CD4-positive, alpha-beta T cell treated with Interleukin-6 at 100 ng/mL for 8 hours (primary cell): ENCODE measurements at places on chromosomes 16 and 17.

- DNase-seq = no peak
Observed at GRCh38 chr16:84836234-84836647, 16.5 kb downstream of the CRISPLD2 start.

GRCh38 chr17:6548034-6548433, 8.3 kb downstream of the PITPNM3 start:
- no peak for DNase-seq

DNA sequence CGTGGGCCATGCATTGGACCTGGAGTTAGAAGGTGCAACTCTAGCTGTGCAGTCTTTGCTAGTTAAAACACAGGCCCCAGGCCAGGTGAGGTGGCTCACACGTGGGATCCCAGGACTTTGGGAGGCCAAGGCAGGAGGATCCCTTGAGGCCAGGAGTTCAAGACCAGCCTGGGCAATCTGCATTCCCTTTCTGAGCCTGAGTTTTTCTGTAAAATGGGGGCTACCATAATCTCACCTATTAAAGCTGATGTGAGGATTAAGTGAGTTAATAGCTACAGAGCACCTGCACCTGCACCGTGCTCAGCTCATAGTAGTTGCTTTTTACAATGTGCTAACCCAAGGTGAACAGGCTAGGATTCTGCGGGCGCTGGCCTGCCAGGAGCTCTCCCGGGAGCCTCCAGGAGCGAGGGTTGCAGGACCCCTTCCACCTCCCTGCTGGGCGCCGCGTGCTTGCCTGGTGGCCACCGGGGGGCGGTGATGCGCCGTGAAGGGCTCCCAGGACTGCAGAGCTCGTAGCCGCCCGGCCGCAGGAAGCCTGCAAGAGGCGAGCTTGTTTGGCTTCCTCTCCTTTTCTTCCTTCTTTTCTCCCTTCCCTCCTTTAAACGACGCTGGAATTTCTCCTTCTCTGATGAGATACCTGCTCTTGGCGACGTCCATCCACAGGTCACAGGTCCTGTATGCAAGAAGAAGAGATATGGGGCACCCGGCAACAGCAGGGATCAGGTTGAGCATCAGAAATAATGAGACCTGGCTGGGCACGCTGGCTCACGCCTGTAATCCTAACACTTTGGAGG, 51.3 kb downstream of the ZFP90 start:
- peak; percentile 40 for DNase-seq

- no peak for DNase-seq
Observed at GRCh38 chr16:86531641-86532525, 21.6 kb downstream of the FOXF1 start.

GRCh38 chr16:84278968-84279367, 15.7 kb upstream of the WFDC1 start:
- DNase-seq = no peak

GRCh38 chr16:27253526-27253930, 15.0 kb downstream of the NSMCE1 start:
- DNase-seq = no peak

GRCh38 chr16:81040131-81040530, 4.5 kb downstream of the ATMIN start:
- DNase-seq = no peak

DNA sequence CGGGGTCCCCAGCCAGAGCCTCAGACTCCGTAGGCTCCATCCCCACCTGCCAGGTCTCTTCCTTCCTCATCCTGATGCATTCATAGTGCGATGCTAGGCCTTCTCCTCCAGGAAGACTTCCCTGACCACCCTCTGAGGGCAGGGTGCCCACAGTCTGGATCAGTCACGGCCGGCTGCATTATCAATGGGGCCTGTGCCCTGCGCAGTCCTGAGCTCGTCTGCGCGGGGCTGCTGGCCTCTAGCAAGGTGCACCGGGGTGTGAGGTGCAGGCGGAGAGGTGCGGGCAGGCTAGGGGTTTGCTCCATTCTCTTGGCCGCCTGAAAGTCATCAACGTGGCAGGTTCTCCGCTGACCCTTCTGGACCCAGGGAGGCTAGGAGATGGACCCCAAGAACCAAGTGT, 56.9 kb upstream of the ACSF3 start:
- no peak for DNase-seq

DNA sequence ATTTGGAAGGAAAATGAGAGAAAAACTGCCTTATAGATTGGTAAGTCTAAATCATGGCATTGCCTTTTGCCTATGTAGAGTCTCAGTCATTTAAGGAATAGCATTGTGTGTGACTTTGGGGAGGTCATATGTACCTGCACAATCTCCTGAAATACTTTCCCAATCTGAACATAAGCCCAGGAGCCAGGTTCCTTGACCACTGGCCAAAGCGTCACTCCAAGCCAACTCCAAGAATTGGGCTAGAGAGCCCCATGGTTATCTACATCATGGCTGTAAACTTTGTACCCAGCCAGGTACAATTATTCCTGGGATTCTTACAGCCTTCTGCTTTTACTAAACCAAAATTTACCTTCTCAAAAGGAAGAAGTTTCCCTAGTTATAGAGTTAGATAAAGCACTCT, 40.8 kb upstream of the MED13 start:
- no peak for DNase-seq

DNA sequence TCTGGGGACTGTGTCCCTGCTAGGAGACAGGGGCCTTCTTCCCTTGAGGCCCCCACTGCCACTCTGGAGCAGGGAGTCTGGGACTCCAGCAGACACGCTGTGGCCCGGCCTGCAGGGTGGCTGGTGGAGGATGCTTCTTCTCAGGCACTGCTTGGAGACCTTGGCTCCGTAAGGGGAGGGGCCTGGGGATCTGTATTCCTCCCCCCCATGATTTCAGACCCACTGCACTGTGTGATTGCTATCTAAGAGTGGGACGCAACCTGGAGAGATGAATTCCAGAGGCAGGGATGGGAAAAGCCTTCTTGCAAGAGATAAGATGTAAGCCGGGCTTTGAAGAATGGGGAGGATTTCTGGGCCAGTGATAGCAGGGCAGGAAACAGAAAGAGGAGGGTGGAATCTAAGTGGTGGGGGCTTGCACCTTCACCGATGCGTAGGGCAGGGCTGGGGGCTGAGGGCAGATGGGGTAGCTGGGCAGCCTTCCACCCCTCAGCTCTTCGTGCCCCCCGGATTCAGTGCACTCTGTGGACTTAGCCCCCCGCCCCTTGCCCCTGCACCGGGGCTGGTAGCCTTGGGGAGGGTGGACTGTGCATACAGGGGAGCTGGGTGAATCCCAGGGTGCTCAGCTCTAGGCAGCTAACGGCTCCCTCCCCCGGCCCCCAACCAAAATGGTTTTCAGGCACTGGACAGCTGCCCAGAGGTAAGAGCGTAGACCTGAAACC, 5.2 kb upstream of the GSE1 start:
- DNase-seq = no peak

GRCh38 chr16:73054125-73054484, 6.2 kb upstream of the ZFHX3 start:
- DNase-seq = no peak

DNA sequence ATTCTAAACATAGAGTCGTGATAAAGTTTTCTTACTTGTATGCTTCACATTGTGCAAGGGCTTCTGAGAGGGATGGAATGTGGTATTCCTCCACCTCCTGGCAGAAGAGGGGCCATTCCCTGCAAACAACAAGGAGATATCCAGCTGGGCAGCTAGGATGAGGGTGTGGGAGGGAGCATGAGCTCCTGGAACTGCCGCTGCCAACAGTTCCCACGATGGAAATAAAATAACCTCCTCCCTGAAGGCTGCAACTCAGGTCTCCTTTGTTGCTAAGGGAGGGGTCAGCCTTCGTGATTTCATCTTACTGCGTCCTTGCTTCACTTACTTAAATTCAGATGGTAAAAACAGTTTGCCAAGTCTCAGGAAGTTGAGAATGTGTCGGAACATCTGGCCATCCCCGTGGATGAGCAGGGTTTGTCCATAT, 15.6 kb downstream of the PLEKHG4 start:
- DNase-seq = no peak

DNA sequence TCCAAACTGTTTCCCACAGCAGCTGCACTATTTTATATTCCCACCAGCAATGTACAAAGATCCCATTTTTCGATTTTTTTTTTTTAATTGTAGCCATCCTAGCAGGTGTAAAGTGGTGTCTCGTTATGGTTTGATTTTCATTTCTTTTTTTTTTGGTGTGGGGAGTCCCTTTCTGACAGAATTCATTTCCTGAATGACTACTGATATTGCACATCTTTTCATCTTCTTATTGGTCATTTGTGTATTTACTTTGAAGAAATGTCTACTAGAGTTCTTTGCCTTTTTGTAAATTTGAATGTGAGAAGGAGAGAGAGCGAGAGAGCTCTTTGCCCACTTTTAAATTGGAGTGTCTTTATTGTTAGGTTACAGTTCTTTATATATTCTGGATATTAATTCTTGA, 14.0 kb downstream of the CYB5B start:
- DNase-seq = no peak

DNA sequence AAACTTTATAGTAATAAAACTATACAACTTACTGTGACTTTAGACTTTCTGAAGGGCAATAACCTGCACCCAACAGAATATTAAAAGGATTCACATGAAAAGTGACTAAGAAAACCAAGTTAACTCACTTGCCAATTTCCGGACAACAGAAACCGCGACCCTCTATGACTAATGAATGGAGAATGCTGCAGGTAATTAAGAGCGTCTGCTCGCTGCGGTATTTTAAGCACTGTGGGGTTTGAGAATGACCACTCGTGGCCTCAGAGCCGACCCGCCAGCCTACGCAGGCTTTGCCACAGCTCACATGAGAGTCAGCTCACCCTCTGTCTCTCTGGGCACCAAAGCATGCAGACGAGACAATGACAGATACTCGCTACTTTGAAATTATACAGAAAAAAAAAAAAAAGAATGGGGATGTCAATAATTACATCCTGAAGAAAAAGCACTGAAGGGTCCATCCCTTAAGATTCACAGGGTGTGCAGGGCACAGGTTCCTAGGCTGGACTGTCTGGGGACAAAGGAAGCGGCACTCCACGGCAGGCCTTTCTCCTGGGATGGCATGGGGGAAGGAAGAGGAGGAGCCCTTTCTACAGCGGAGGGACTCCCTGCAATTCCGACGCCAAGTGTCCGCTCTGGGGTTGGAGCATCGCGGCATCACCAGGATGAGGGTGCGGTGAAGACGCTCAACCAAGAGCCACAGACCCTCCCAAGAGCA, 35.0 kb downstream of the ZCCHC14 start:
- peak; percentile 9 for DNase-seq

GRCh38 chr16:81478876-81479511, 34.4 kb downstream of the CMIP start:
- DNase-seq = no peak

- no peak for DNase-seq
Observed at GRCh38 chr16:69860233-69861231, 90.6 kb upstream of the CLEC18A start.

DNA sequence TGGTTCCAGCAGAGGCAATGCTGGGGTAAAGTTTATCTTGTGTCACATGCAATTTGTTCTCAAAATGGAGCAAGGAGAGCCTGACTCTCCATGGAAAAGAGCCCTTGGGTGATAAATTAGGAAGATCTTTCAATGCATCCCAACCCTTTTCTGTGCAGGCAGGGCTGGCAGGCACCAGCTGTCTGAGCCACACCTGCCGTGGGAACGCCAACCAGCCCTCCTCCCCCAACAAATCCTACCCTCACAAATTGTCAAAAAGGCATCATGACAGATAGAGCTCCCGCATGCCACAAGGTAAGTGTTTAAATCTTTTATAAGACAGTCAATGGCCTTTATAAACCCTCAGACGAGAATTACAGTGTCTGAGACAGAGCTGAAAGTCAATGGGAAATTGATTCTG, 418.5 kb upstream of the CDH5 start:
- no peak for DNase-seq

DNA sequence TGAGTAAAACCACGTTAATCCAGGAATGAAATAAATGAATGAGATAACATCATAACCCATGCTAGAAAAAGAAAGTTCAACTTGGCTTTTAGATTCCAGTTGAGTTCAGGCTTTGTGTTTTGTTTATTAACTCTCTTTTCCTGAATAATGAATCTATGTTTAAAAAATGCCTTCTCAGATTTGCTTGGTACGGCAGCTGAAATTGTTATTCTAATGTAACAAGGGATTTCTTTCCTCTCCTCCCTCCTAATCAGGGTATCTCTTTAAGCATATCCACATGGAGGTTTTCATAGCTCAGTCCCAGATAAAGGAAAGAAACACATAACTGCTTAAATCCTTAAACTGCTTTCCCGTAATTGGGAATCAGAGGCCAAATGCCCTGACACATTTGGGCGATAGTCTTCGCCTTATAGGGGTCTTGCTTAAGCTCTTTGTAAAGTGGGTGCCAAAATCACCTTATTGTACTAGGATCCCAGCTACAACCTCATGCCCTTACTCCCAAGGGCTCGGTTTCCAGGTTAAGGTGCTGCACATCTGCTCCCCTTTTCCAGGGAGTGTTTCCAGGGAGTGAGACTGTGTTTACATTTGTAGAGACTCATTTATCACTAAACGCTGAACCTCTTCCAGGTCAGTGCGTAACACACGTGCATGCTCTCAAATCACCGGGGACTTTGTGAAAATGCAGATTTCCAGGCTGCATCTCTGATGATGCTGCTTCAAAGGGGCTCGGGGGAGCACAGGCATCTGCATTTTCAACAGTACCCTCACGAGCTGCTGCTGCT, 142.8 kb upstream of the FOXF1 start:
- no peak for DNase-seq

DNA sequence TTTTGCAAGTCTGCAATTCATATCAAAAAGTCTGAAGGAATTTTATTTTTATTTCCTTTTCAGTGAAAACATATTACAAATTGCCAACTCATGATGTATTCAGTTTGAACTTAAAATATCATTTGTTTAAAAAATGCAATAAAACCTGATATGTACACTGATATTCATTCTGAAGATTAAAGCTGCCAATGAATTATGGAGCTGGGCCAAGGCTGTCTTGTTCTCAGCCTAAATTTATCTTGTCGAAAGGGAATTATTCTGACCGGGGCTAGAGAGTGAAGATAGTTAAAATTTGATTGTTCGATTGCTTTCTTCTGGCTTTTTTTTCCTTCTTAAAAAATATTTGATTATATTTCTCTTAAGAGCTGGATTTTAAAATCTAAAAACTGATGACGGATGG, 54.0 kb upstream of the RBFOX1 start:
- no peak for DNase-seq

GRCh38 chr16:87583453-87584131, 18.7 kb upstream of the JPH3 start:
- no peak for DNase-seq

- DNase-seq = no peak
Observed at GRCh38 chr17:10156948-10157607, 41.3 kb downstream of the GAS7 start.

DNA sequence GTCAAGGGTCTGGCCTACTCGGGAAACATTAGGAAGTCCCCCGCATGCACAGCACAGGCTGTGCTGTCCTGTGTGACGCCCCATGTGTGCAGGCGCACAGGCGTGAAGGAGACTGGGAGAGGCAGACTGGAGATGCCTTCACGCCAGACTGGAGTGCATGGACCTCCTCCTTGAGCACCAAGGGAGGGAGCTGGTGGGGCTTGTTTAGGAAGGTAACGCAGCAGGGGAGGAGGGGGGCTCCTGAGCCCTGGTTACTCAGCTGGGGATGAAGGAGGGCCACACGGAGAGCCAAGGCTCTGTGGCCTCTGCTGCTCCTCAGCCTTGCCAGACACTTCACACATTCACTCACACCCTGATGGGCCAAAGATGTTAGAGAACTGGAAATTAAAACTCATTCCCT, 7.7 kb downstream of the HSDL1 start:
- no peak for DNase-seq

- DNase-seq = no peak
Observed at GRCh38 chr17:44785921-44786320, 27.1 kb downstream of the ADAM11 start.
